ENCODE measurements at places on chromosomes 7 and 10. TPM values are rescaled to one million over a fixed set of nuclear protein-coding genes. Genes with fewer than 3 reads are reported as not detected.

GRCh38 chr10:10886861-10887531 is 130.7 kb upstream of the CELF2 start:
- no peak for DNase-seq
- H3K27me3 ChIP-seq: no peaks in the 10 kb centered on the region
- H3K36me3 ChIP-seq: peaks cover 4% of the 10 kb centered on the region
- H3K4me1 ChIP-seq: peaks cover 10% of the 10 kb centered on the region
- no peak overlapping the region for H3K27ac ChIP-seq
- H3K4me3 ChIP-seq: no peak overlapping the region

DNA sequence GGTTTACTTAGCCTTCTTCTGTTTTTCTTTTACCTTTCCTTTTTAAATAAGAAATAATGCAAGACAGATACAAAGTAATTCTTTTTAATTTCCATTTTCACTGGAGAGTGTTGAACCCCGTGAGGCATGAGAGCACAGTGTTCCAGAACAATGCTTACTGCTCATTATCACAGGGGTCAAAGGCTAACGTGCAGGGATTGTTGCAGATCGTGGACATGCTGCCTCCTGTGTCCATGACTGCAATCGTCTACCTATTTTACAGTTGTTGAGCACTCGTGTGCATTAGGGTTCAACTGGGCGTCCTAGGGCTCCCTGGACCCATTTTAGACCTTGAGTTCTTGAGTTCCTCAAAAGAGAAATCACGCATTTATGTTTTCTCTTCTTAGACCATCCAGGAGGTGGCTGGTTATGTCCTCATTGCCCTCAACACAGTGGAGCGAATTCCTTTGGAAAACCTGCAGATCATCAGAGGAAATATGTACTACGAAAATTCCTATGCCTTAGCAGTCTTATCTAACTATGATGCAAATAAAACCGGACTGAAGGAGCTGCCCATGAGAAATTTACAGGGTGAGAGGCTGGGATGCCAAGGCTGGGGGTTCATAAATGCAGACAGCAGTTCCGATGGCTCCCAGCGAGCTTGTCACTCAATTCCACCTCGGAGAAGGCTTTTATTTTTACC is 124.2 kb downstream of the EGFR start:
- no peak for DNase-seq
- H3K4me1 ChIP-seq: peaks cover 13% of the 10 kb centered on the region
- no peak overlapping the region for H3K4me3 ChIP-seq
- H3K36me3 ChIP-seq: peaks cover 30% of the 10 kb centered on the region
- no peaks in the 10 kb centered on the region for H3K27me3 ChIP-seq

GRCh38 chr7:31744294-31744874 is 57.4 kb downstream of the PPP1R17 start:
- peaks cover 9% of the 10 kb centered on the region for H3K4me1 ChIP-seq
- DNase-seq: no peak
- H3K36me3 ChIP-seq: peaks cover 9% of the 10 kb centered on the region
- H3K27ac ChIP-seq: no peak overlapping the region

- H3K27me3 ChIP-seq: no peaks in the 10 kb centered on the region
- H3K36me3 ChIP-seq: peaks cover 2% of the 10 kb centered on the region
- H3K27ac ChIP-seq: no peak overlapping the region
- H3K4me1 ChIP-seq: no peaks in the 10 kb centered on the region
- no peak for DNase-seq
- no peak overlapping the region for H3K4me3 ChIP-seq
These were observed 371.7 kb downstream of the ZNF716 start for GRCh38 chr7:57821438-57822382.

DNA sequence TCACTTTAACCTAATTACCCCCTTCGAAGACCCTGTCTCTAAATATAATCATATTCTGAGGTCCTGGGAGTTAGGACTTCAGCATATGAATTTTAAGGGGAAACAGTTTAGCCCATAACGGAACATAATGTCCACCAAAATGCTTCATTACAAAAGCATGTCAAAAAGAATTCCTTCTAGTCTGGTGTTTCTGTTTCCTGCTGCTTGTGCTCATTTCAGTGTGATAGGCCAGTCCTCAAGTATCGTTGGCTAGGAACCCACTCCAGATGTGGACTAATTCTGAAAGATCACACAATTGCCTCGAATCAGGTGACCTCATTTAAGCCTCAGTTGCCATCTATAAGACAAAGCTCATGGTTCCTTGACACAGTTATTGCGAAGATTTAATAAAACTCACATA is 29.6 kb downstream of the INPP5F start:
- no peaks in the 10 kb centered on the region for H3K27me3 ChIP-seq
- peak overlapping the region; percentile 92 for H3K27ac ChIP-seq
- peak overlapping the region; percentile 21 for H3K4me3 ChIP-seq
- H3K36me3 ChIP-seq: no peaks in the 10 kb centered on the region
- no peak for DNase-seq

DNA sequence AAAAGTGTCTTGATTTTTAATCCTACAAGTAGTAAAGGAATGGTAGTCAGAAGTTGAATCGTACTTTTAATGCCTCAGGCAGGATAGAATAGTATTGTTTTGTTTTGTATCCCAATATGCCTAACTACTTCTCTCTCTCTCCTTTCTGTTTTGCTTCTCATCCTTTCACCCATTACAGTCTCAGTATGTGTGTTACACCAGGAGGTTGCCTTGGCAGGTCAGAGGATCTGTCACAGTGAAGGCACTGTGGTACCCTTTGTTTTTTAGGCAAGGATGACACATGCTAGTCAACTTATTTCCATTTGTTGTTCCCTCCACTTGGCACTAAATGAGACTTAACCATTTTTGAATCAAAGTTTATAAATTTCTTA is 94.4 kb downstream of the MAPK8 start:
- no peak for DNase-seq
- no peak overlapping the region for H3K4me3 ChIP-seq
- peaks cover 22% of the 10 kb centered on the region for H3K4me1 ChIP-seq
- H3K27me3 ChIP-seq: no peaks in the 10 kb centered on the region
- peaks cover 2% of the 10 kb centered on the region for H3K36me3 ChIP-seq
- no peak overlapping the region for H3K27ac ChIP-seq

- DNase-seq: no peak
- H3K27me3 ChIP-seq: peaks cover 3% of the 10 kb centered on the region
These were observed 889 bp upstream of the GPR15LG start for GRCh38 chr10:84172467-84173356.

- peaks cover 22% of the 10 kb centered on the region for H3K4me1 ChIP-seq
- peak; percentile 97 for DNase-seq
- peaks cover 2% of the 10 kb centered on the region for H3K36me3 ChIP-seq
- H3K27ac ChIP-seq: peak overlapping the region; percentile 96
- no peaks in the 10 kb centered on the region for H3K27me3 ChIP-seq
- peak overlapping the region; percentile 90 for H3K4me3 ChIP-seq
These were observed 918 bp upstream of the ARHGAP21 start for GRCh38 chr10:24724381-24725228.

The ANKRD1 gene
- 283 TPM for total RNA-seq

The JCAD gene
- 19.4 TPM for total RNA-seq

The STAG3 gene
- total RNA-seq: 1.2 TPM

The UNCX gene
- not detected for total RNA-seq
